PC-3 (cell line): ENCODE measurements at places on chromosomes 3 and 15. TPM values are rescaled to one million over a fixed set of nuclear protein-coding genes. Genes with fewer than 3 reads are reported as not detected.

GRCh38 chr3:152434142-152434541, 165.4 kb downstream of the MBNL1 start:
- no peak overlapping the region for H3K27ac ChIP-seq
- H3K36me3 ChIP-seq = peaks cover 25% of the 10 kb centered on the region
- H3K27me3 ChIP-seq = no peaks in the 10 kb centered on the region
- H3K4me3 ChIP-seq = no peak overlapping the region
- H3K4me1 ChIP-seq = peaks cover 15% of the 10 kb centered on the region

DNA sequence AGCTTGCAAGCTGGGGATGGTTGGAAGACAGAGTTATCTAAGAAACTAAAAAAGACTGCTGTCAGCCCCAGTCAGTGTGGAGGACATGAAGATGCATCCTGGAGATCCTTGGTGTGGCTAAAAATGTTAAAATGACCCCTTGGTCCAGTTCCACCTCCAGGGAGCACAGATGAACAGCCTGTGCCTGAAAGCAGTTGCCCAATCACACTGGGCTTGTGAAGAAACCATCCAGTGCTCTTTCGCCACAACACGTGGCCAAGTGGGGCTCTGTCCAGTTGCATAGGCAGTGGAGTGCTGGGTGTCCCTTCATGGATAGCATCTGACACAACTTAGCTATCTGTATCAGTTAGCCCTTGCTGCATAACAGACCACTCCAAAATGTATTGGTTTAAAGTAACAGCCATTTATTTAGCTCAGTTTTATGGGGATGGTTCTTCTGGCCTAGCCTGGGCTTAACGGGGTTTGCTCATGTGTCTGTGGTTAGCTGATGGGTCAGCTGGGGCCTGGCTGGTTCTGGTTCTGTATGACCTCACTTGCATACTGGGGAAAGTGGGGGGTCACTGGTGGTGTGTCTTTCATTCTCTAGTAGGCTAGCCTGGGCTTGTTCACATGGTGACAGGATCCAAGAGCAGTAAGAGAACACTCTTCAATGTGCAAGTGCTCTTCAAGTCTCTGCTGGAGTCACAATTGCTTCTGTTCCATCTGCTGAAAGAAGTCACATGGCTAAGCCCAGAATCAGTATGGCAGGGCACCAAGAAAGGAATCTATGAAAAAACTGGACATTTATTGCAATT, 226.2 kb downstream of the PDCD6IP start:
- no peaks in the 10 kb centered on the region for H3K4me1 ChIP-seq
- no peak overlapping the region for H3K27ac ChIP-seq
- H3K27me3 ChIP-seq = no peaks in the 10 kb centered on the region
- H3K4me3 ChIP-seq = no peak overlapping the region

GRCh38 chr3:13764161-13764560, 115.7 kb downstream of the WNT7A start:
- H3K4me3 ChIP-seq = no peak overlapping the region
- no peaks in the 10 kb centered on the region for H3K4me1 ChIP-seq
- H3K27ac ChIP-seq = no peak overlapping the region
- H3K36me3 ChIP-seq = no peaks in the 10 kb centered on the region

DNA sequence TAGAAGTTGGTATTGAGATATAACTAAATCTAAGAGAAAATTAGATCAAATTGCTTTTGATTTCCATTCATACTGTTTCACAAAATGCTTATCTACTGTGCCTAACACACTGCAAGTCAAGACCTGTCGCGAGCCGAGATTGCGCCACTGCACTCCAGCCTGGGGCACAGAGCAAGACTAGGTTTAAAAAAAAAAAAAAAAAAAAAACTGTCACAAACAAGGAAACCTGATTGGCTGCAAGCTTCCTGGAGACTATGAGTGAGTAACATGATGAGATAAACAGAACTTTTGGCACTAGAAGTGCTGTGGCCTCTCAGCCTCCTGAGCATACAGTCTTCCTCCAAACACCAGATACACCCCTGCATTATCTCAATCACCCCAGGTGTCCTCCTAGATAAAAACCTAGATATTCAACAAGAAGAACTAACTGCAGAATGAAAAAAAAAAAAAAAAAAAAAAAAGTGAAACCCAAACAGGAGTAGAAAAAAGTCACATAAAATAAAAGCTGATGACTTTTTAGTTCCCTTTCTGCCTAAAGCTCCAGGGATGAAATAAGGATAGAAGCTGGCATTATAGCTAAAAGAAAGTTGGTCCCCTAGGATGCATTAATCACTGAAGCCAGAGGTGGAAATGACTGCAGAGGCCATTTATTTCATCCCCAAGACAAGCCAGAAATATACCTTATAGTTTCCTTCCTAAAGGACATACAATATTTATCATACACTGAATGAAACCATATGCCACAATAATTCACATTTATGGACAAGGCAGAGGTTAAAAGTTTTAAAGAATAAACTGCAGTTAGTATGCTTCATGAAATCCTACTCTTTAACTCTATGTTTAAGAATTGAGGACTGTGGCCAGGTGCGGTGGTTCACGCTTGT, 82.4 kb downstream of the P3H2 start:
- no peak overlapping the region for H3K4me3 ChIP-seq
- H3K27ac ChIP-seq = no peak overlapping the region
- no peaks in the 10 kb centered on the region for H3K36me3 ChIP-seq
- peaks cover 9% of the 10 kb centered on the region; the same call in 1 of the 2 replicates for H3K4me1 ChIP-seq
- H3K27me3 ChIP-seq = no peaks in the 10 kb centered on the region
- DNase-seq = peak; percentile 72

DNA sequence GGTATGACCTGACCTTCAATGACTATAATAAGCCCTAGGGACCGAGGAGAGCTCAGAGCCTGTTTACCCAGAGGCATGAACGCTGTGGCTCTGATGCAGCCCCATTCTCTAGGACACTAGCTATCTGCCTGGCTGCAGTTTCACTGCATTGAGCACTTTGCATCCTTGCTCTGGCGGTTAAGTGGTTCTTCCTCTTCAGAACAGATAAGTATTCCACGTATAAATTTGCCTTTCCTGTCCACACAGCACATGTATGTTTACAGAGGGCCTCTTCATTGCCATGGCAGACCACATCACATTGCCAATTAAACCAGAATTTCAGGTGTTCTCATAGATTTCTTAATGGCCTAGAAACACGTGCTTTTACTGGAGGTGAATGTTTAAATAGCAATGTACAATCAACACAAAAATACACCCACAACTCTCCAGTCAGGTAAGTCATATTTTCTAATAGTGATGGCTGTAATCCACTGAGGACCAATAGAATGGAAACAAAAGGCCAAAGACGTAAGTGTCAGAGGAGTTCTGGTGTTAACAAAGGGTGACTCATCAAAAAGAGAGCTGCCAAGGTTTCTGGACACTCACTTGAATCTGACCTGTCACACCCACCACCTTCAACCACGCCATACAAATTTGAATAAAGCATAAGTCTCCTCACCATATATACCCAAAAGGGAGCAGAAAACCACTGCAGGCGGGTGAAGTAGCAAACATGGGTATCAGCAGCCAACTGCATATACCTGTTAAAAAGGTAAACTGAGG, 553.4 kb downstream of the OCA2 start:
- H3K27ac ChIP-seq = no peak overlapping the region
- H3K27me3 ChIP-seq = no peaks in the 10 kb centered on the region
- no peak overlapping the region for H3K4me3 ChIP-seq

GRCh38 chr3:134937256-134938028, 142.4 kb downstream of the EPHB1 start:
- no peak overlapping the region for H3K4me3 ChIP-seq
- no peak overlapping the region for H3K27ac ChIP-seq
- no peaks in the 10 kb centered on the region for H3K27me3 ChIP-seq
- 0 out of 2 replicates have a peak, but pooled peaks cover 5% of the 10 kb centered on the region for H3K4me1 ChIP-seq
- no peaks in the 10 kb centered on the region for H3K36me3 ChIP-seq
- DNase-seq = no peak

GRCh38 chr3:81463781-81464180, 297.7 kb downstream of the GBE1 start:
- H3K36me3 ChIP-seq = no peaks in the 10 kb centered on the region
- no peak for DNase-seq

DNA sequence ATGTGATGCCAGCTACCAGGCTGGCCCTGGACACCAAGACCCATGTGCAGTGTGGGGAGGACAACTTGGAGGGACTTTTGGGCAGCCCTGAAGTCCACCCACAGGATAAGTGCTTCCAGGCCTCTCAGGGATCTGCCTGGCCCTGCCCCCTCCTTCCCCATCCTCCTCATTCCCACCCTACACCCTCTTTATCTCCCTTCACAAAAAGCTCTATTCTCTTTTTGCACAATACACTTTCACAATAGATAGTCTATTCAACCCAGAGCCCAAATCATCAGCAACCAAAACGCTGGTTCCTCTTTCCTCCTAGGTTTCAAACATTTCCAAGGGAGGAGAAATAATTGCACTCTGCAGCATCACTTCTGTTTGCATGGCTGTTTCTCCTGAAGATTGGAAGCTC, 7.8 kb upstream of the ZNF710 start:
- H3K4me1 ChIP-seq = peaks cover 10% of the 10 kb centered on the region
- H3K36me3 ChIP-seq = no peaks in the 10 kb centered on the region
- H3K4me3 ChIP-seq = no peak overlapping the region
- no peak overlapping the region for H3K27ac ChIP-seq
- no peaks in the 10 kb centered on the region for H3K27me3 ChIP-seq
- no peak for DNase-seq

GRCh38 chr3:25471081-25471768, 43.2 kb downstream of the RARB start:
- H3K4me3 ChIP-seq = no peak overlapping the region
- DNase-seq = no peak
- no peak overlapping the region for H3K27ac ChIP-seq
- no peaks in the 10 kb centered on the region for H3K4me1 ChIP-seq

- no peaks in the 10 kb centered on the region for H3K36me3 ChIP-seq
- H3K27ac ChIP-seq = no peak overlapping the region
- H3K4me3 ChIP-seq = no peak overlapping the region
- no peak for DNase-seq
- H3K27me3 ChIP-seq = peaks cover 73% of the 10 kb centered on the region
- H3K4me1 ChIP-seq = no peaks in the 10 kb centered on the region
These were observed 75.0 kb downstream of the TRIM69 start for GRCh38 chr15:44811337-44811736.

DNA sequence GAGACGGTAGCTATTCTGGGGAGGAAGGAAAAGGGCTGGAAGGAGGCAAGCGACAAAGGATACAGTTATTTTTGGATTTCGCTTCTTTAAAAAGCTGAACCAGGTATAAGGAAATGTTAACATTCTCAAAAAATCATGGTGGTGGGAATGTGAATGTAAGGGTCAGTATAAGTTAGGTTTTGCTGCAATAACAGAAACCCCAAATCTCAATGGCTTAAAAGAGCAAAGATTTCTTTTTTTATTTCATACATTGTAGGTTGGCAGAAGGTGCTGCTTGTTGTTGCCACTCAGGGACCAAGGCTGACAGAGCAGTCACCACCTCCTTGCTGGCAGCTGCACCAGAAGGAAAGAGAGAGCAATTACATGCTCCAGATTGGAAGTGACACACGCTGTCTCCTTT, 176.3 kb upstream of the LPP start:
- H3K36me3 ChIP-seq = no peaks in the 10 kb centered on the region
- no peak for DNase-seq
- no peaks in the 10 kb centered on the region for H3K27me3 ChIP-seq
- H3K4me1 ChIP-seq = no peaks in the 10 kb centered on the region

DNA sequence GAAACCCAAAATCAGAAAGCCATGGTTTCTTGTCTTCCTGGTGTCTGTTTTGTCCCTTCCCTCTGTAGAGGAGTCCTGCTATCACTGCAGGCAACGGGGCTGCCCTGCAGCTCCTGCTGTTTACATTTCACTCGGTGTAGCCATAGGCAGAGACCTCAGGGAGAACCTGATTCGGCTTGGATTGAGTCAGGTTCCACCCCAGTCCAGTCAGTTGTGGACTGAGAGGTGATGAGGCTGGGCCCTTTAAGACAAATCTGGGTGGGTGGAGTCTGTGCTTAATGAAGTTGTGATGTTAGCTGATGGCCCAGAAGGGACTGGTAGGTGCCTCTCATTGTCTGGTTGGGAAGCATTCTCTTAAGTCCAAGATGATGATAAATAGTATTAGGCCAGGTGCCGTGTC, 35.7 kb downstream of the FLNB start:
- DNase-seq = peak; percentile 49
- H3K27me3 ChIP-seq = no peaks in the 10 kb centered on the region
- peaks cover 11% of the 10 kb centered on the region for H3K36me3 ChIP-seq
- no peak overlapping the region for H3K4me3 ChIP-seq
- H3K4me1 ChIP-seq = peaks cover 71% of the 10 kb centered on the region
- peak overlapping the region; percentile 6; the same call in 1 of the 2 replicates for H3K27ac ChIP-seq

DNA sequence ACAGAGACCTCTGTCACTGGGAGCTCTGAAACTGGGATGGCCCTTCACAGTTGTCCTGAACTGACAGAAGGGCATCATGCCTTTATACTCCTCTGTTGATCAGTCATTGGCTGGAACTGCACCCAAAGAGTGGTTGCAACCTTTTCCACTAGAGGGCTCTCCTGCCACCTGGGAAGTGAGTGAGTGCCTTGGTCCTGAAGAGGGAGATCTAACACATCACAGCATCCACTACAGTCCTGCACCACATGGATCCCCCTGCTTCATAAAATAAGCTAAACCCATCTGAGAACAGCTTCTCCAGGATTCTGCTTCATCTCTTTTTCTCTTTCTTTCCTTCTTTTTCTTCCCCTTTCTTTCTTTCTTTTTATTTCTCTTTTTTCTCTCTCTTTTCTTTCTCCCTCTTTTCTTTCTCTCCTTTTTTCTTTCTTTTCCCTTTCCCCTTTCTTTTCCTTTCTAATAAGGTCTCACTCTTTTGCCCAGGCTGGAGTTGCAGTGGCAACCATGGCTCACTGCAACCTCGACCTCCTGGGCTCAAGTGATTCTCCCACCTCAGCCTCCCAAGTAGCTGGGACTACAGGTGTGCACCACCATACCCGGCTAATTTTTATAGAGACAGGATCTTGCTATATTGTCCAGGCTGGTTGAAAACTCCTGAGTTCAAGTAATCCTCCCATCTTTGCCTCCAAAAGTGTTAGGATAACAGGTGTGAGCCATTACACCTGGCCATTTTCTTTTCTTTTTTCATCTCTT, 42.8 kb upstream of the RAF1 start:
- DNase-seq = peak; percentile 92
- no peak overlapping the region for H3K27ac ChIP-seq
- no peaks in the 10 kb centered on the region for H3K36me3 ChIP-seq
- no peak overlapping the region for H3K4me3 ChIP-seq
- H3K4me1 ChIP-seq = peaks cover 18% of the 10 kb centered on the region

DNA sequence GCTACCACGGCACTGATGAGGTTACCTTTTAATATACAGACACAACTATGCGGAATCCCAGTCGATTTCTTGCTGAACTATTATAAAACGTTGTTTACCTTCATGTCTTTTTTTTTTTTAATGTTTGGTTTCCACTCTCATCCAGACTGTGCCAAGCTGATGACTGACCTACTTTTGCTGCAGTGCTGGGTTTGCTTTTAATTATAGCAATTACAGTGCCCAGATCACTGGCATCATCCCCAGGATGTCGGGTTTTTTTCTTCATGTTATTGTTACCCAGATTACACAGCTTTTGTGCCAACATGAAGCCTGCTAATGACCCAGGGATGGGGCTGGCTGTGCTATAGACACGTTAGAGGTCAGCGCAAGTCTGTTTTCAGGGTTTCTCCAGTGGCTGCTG, 294.0 kb upstream of the ATP10A start:
- H3K27ac ChIP-seq = no peak overlapping the region
- no peak for DNase-seq
- no peaks in the 10 kb centered on the region for H3K36me3 ChIP-seq
- peaks cover 19% of the 10 kb centered on the region; the same call in 1 of the 2 replicates for H3K27me3 ChIP-seq
- H3K4me3 ChIP-seq = no peak overlapping the region

CPEB1 gene
- total RNA-seq = 2.2 and 3.3 TPM in 2 replicates

FGF7 gene
- not detected in 2 replicates for total RNA-seq

GRK7 gene
- 0.12 TPM in 1 of 2 replicates, not detected in the other for total RNA-seq

GABRR3 gene
- total RNA-seq = not detected in 2 replicates

MUC13 gene
- 0.04 TPM in 1 of 2 replicates, not detected in the other for total RNA-seq

GTF2E1 gene
- 10.7 and 15.2 TPM in 2 replicates for total RNA-seq
